ENCODE measurements at places on chromosomes 12 and 14.

GRCh38 chr14:99475179-99475578, 5.5 kb downstream of the SETD3 start:
- DNase-seq = no peak

DNA sequence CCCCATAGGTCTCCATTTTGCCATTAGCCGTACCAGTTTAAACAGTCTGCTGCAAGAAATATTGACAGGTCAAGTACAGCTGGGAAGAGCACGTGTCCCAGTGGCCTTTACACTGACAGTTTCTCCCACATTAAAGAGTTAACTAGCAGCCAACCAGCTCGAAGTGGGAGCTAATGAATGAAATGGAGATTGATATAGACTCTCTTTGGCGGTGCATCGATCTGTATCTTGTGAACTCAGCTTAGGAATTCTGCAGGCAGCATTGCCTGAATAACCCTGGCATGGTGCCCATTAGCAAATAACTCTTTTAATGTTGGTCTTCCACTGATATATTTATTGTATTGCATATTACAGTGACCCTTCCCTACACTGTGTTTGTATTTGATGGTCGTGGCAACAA, 319.4 kb downstream of the EGLN3 start:
- DNase-seq = no peak

DNA sequence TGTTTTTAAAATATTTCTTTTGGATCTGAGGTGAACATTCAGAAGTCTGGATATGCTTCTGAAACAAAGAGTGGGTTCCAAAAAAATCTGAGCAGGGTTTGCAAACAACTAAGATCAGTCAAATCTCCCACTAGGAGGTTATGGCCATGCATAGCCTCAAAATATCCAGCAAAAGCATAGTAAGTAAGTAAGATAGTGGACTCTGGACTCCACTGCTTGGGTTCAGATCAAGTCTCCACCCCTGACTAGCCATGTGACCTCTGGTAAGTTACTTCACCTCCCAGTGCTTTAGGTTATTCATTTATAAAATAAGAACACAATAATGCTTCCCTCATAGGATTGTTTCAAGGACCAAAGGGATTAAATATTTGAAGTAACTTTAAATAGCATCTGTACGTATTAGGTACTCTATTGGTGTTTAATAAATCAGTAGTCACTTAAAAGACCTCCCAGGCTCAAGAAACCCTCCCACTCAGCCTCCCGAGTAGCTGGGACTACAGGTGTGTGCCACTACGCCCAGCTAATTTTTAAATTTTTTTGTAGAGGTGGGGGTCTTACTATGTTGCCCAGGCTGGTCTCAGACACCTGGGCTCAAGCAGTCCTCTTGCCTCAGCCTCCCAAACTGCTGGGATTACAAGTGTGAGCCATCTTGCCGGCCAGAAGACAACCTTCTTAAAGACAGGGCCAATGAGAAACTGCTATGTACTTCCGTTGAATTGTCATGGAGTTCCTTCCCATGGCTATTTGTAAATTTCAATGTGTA, 95.7 kb upstream of the SOX5 start:
- no peak for DNase-seq

DNA sequence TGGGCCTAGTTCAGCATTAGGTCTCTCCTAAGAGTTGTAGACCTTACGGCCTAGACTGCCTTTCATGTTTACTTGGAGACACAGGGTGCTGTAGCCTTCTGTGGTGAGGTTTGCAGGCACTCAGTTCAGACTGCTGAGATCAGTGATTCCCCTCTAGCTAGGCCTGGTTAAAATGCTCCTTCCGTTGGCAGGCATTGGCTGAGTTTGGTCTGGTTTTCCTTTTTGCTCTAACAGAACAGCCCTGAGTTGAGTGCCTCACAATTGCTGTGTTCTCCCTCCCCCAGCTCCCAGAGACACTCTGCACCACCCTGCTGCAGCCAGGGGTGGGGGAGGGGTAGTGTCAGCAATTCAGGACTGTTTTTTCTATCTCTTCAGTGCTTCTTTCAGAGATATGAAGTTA, 178.9 kb upstream of the DYRK2 start:
- no peak for DNase-seq

- DNase-seq = no peak
These were observed 1.0 kb downstream of the ITPK1 start for GRCh38 chr14:93114713-93115068.

GRCh38 chr12:88562846-88563582, 17.3 kb downstream of the KITLG start:
- DNase-seq = no peak

DNA sequence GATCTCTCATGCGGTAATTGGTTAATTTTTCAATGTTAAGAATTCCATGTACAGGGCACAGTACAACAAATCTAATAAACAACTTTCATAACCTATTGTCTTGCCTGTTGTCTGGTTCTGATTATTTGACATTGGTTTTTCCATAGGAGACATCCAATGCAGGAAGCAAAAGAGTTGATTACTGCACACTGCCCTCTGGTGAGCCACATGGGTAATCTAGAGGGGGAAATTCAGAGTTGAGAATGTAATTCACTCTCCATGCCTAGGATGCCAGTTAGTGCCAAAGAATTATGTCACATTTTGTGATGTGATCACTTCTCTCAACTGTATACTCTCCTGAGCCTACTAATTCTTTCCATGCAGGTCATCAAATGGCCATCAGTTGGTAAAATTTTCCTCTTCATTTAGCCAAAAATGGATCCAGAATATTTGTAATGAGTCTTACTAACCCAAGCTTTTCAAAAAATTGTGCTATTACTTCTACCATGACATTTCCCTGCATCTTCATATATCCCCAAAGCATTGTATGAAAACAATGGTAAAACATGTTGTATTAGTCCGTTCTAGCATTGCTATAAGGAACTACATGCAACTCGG, 17.7 kb upstream of the CCDC91 start:
- no peak for DNase-seq

DNA sequence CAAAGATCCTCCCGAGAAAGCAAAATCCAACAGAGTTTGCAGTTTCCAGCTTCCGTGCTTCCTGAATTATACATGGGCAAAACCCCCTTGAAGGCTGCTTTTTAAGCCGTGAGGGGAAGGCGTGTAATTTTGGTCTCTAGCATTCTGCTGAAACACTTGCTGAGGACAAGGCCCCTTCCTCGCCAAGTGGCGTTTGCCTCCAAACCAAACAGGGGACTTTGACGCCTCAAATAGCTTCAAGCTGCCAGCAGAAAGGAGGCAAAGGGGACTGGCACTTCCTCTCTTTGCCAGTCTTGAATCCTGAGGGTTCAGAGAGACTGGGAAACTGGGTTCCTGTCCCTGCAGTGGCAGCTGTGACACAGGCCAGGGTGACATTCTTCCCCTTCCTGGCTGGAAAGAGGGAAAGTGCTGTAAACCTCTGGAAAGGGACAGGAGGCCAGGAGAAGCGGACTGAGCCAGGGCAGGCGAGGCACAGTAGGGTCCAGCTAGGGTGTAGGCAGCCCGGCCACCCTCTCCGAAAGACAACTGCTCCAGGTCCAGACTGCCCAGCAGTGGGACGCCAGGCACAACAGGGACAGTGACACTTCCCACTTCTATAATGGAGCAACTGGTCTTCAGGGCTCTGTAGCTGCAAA, 96.2 kb upstream of the MED13L start:
- no peak for DNase-seq

GRCh38 chr12:78271546-78271945, 440.9 kb downstream of the NAV3 start:
- no peak for DNase-seq

- DNase-seq = no peak
These were observed at the start of gene VWF for GRCh38 chr12:6124411-6125309. VWF (minus strand) TSS chr12:6124670; CDS start chr12:6123196, 1,474 bp downstream.

DNA sequence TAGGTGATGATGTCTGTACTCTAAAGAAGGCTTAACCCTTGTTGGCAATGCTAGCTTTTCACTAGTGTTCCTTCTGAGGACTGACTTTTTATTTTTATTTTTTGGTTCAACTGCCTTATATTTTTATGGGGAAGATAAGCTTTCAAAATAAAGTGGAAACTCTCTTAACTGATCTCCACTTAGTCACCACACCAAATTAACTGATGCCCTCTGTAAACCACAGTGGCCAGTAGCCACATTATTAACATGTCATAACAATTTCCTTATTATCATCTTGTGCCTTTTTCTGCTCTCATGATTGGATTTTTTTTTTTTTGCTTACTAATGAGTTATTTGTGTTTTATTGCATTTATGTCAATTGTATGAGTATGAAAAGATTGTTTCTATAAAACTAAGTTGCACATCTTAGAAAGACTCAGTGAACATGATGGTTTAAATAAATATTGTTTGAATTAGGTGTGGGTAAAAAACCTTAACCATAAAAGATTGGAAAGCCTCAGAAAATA, 56.9 kb downstream of the SCFD1 start:
- DNase-seq = no peak

DNA sequence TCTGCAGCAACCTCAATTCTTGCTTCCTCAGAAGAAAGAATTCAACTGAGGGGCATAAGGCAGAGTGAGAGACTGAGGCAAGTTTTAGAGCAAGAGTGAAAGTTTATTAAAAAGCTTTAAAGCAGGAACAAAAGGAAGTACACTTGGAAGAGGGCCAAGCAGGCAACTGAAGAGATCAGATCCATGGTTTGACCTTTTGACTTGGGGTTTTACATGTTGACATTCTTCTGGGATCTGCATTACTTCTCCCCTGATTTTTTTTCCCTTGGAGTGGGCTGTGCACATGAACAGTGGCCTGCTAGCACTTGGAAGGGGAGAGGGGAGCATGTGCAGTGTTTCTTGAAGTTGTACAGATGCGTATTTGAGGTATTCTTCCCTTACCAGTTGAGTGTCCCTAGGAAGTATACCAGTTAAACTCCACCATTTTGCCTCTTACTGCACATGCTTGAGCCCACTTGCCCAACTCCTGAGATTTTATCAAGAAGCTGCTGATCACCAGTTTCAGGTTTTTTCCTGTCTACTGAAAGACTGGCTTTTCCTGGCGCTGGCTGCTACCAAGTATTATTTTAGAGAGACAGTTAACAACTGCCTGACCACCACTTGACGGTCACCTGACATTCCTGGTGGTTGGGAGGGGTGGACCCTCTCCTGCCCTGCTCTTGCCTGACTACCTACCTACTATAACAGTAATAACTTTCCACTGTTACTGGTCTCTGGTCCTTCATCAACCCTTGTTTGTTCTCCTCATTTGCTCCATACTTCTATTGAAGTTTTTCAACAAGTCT, 26.0 kb upstream of the TMTC2 start:
- DNase-seq = no peak

GRCh38 chr12:19234171-19234704, 104.7 kb downstream of the PLEKHA5 start:
- no peak for DNase-seq

- DNase-seq = no peak
These were observed 1122.4 kb upstream of the USP15 start for GRCh38 chr12:61137677-61138414.

GRCh38 chr12:19140381-19141236, 11.1 kb downstream of the PLEKHA5 start:
- no peak for DNase-seq

GRCh38 chr12:12452326-12452902, 95.5 kb downstream of the BORCS5 start:
- DNase-seq = no peak

DNA sequence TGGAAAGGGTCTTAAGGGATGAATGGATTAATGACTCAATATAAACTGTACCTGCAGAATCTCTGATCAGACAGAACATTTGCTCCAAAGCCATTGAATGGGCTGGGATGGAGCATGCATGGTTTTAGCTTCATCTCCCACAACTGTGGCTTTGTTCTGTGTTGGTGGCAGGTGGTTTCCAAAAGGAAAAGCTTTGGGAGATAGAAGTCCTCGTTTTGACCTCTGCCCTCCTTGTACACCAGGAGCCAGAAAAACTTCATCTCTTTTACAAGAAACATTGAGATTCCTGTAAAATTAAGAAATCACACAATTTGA, 39.5 kb downstream of the GPR65 start:
- no peak for DNase-seq

DNA sequence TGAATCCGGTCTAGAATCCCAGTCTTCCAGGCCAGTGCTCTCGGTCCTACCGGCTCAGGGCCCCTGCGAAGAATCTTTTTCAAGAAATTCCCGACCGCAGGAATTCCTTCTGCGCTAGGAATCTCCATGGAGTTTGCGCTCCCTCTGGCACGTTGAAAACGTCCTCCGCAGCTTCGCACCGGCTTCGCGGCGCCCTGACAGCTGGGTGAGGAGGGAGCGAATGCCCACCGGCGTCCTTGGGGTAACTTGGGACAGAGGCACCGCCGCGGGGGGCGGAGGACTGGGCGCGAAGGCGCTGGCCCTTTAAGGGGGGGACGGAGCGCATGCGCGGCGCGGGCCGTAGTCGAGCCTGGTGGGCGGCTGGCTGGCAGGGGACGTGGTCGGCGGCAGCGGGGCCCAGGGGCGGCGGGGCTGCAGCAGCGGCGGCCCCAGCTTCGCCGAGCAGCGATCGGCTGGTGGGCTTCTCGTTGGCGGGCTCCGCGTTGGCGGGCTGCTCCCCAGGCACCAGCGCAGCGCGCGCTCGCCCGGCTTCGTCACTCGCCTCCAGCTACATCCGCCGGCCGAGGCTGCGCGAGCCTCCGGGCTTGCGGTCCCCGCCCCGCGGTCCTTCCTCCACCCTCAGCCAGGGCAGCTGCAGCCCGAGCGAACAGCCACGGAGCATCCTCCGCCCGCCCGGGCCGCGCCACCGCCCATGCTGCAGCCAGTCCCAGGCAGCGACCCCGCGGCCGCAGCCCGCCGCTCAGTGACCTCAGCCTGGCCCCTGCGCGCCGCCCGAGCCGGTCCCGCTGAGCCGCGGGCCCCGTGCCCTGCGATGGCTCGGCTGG, at the start of gene VASH1:
TSS of gene VASH1 (plus strand) at position 333 of the 824 bp plus-strand sequence. CDS start 1,354 bp downstream, outside the sequence.
- peak; percentile 47 for DNase-seq

DNA sequence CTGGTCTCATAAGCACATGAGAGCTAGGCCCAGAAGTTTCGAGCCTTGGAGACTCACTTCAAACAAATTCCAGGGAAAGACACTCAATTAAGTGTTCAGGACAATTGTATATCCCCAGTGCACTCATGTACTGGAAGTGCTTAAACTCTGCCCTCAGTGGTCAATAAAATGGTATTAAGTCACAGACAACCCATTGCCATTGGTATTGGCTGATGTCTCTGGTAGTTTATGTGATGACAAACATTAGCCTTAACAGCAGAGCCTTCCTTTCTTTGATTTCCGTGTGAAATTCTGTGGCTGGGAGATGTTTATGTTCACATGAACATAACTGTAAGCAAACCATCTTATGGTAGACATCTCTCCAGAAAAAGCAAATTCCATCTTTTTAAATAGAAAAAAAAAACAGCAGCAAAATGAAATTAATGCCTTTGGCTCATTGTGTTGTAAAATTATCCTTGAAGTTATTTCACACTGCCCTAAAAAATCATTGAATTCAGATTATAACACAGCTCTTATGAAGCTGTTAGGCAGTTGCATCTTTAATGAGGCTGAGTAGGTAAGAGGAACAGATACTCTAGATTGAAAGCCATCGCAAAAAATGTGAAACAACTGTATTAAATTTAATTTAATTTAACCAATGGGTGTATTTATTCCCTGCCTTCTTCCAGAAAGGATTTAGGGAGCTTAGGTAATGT, 216.2 kb upstream of the PLEKHG7 start:
- no peak for DNase-seq

GRCh38 chr12:56104815-56105608, 653 bp downstream of the PA2G4 start:
- DNase-seq = no peak

GRCh38 chr12:54374562-54375258, 9.8 kb downstream of the ZNF385A start:
- no peak for DNase-seq

Measured in stimulated activated CD4-positive, alpha-beta T cell treated with anti-CD3 and anti-CD28 coated beads, Interleukin-15, amount 100 ng/mL, for 48 hours (primary cell).